ENCODE measurements at places on chromosomes 7 and 10. TPM values are rescaled to one million over a fixed set of nuclear protein-coding genes. Genes with fewer than 3 reads are reported as not detected.

The CPA2 gene
- total RNA-seq, result not detected

GRCh38 chr7:6516387-6516983 is 34.8 kb downstream of the GRID2IP start:
- DNase-seq, result peak; percentile 81

- no peak for DNase-seq
Observed at GRCh38 chr7:84921154-84921553, 265.7 kb downstream of the SEMA3D start.

GRCh38 chr10:36021096-36021495 is 379.0 kb upstream of the FZD8 start:
- DNase-seq, result no peak

- DNase-seq, result no peak
Observed at GRCh38 chr7:65983965-65984658, 2.1 kb upstream of the GUSB start.

DNA sequence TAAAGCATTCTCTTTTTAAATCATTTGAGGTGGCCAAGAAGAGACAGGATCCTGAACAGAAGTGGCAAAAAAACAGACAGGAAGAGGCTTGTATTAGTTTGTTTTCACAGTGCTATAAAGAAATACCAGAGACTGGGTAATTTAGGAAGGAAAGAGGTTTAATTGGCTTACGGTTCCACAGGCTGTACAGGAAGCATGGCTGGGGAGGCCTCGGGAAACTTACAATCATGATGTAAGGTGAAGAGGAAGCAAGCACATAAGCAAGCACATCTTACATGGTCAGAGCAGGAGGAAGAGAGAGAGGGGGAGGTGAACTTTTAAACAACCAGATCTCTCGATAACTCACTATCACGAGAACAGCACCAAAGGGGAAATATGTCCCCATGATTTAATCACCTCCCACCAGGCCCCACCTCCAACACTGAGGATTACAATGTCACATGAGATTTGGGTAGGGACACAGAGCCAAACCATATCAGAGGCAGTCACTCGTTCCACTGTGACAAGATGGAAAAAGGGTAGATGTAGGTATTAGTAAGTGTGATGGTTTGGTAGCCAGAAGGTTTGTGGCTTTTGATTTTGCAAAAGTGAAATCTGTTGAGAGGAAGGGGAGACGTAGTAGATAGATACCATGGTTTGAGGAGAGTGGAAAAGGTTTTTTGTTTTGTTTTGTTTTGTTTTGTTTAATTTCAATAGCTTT is 5.1 kb downstream of the MSRB2 start:
- DNase-seq, result no peak

The GDF2 gene
- not detected for total RNA-seq

GRCh38 chr7:104980841-104981671 is 32.9 kb upstream of the KMT2E start:
- DNase-seq, result no peak

DNA sequence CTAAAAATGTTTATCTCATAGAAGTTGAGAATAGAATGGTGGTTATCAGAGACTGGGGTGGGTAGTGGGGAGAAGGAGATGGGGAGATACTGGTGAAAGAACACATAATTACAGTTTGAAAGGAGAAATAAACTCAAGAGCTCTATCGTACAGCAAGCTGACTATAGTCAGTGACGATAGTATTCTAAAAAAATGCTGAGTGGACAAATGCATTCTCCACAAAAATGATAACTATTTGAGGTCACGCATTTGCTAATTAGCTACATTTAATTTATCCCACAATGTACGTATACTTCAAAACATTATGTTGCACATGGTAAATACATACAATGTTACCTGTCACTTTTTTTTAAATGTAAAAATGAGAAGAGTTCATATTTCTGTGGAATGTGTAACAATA is 507.7 kb downstream of the CALN1 start:
- DNase-seq, result no peak

DNA sequence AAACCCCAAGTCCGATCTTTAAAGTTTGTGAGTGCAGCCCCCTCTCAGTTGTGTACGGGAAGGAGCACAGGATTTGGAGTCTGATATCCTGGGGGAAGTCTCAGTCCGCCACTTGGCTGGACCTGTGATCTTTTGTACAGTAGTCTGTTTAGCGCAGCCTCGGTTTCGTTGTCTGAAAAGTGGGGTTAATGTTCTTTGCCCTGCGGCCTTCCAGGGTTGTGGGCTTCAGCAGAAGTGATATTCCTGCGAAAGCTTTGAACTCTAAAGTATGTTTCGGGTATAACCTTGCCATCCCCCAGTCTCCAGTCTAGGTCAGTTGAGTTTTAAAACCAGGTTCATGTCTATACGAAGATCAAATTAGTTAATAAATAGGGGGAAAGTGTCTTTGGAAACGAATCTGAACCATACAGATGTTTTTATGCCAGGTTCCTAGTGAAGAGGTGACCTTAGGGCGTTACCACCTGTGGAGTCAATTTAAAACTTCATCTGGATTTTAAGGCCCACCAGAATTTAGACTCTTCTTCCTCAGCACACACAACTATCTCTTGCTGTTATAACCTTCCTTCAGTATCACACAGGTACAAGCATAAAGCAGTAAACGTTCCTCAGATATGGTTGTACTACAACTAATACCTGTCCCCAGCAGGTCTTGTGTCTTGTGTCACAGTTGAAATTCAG is 904 bp downstream of the R3HCC1L start:
- no peak for DNase-seq

DNA sequence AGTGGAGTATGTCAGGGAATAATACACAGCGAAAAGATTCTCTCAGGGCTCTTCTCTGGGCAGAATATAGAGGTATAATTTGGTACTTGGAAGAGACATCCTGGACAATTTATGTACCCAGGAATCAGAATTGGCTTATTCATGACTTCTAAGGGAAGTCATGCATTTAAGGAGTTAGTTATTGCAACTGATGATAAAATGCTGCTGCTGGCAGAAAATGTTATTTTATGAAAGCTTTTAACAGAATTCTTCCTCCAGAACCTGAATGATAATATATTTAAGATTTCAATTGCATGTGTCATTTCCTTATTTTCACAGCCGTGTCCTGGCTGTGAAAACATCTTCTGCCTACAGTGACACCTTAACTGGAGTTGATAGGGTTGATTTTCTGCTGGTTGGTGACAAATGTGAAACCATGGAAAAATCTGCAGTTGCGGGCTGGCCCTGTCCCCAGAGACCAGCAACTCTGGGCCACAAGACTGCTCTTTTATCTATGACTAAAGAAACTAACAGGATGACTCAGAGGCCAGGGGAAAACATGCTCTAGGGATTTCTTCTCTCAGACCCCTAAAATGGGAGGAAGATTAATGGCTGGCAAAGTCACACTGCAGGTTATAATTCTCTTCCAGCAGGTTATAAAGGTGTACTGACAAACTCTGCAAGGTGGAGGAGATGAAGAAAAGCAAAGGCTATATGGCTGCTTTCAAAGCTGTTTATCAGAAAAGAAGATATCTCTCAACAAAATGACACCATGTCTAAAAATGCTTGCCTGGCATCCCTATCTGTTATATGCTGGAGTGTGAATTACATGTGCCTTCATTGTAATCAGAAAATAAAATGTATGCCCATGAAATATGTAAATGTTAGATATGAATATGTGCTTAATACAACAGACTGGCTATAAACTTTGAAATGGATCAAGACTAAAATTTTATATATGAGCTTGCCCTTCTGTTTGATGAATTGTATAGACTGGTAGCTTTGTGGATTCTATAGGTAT is 12.1 kb upstream of the TRUB1 start:
- DNase-seq, result no peak

The ARHGAP21 gene
- 34.7 TPM for total RNA-seq

The NUTM2B gene
- 0.78 TPM for total RNA-seq

The CUZD1 gene
- total RNA-seq, result 3.9 TPM

The CELF2 gene
- 208 TPM for total RNA-seq

The SEPHS1 gene
- 62.4 TPM for total RNA-seq

DNA sequence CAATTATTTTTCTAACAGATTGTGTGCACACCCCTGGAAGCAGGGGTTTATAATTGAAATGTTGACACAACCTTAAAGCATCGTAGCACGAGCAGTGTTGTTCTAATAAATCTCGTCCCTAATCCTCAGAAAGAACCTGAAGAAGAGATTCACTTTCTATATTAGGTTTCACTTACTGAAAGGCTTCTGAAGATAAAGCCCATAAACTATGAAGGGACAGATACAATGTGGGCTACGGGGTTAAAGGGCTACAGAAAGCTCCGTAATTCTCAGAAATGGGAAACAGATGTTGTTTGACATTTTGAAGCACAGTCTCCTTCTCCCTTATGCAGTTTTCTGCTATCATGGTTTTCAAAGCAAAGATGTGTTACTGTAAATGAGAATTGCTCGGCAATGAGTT is 479.6 kb downstream of the GATA3 start:
- no peak for DNase-seq

The ABCC2 gene
- 1.5 TPM for total RNA-seq

GRCh38 chr7:98629001-98629431 is 11.9 kb downstream of the NPTX2 start:
- no peak for DNase-seq

GRCh38 chr7:93559639-93560491 is 14.7 kb downstream of the CALCR start:
- no peak for DNase-seq

DNA sequence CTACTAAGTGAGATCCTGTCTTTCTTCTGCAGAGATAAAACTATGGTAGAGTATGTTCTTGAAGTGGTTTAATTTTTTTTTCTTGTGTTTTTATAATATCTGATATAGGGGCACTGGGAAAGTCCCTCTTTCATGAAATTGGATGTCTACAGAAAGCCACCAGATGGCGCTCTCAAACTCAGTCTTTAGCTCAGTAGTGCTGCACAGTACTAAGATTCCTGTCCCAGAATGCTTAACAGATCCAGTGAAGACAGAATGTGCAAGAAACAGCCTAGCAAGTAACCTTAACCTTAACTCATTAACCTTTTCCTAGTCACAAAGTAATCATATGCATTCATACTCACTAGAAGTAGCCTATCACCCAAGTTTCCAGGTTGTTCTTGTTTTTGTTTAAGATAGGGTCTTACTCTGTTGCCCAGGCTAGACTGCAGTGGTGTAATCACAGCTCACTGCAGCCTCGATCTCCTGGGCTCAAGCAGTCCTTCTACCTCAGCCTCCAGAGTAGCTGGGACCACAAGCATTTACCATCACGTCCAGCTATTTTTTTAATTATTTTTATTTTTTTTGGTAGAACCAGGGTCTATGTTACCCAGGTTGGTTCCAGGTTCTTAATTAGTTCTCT is 56.7 kb downstream of the IDE start:
- peak; percentile 85 for DNase-seq

The OR13A1 gene
- not detected for total RNA-seq

The OR2A12 gene
- not detected for total RNA-seq

DNA sequence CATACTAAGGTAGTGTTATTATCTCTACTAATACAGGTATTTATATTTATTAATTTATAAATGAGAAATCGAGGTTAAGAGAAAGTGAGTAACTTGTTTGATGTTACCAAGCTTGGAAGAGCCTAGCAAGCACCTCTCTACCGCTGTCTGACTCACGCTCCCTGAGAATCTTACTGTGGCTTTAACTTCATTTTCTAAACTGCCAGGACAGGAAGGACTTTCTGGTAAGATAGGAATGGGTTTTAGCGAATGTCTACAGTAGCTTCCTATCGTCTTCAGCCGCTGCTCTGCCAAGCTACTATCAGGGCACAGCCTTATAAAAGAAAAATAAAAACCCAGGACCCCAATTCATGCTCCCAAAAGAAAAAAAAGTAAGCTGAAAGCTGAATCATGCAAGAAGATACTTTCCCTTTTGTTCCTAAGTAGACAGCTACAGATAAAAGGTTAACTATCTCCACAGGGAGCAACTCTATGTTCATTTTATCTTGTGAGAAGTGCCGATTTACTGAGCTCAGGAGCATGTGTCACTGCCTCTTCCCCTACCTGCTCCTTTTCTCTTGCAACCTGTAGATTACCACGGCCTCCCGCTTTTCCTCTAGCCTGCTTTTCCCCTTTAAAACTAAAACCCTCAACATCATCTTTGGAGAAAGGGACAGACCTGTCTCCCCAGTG is 60.2 kb downstream of the THNSL1 start:
- no peak for DNase-seq

The SLC29A3 gene
- 3.6 TPM for total RNA-seq

DNA sequence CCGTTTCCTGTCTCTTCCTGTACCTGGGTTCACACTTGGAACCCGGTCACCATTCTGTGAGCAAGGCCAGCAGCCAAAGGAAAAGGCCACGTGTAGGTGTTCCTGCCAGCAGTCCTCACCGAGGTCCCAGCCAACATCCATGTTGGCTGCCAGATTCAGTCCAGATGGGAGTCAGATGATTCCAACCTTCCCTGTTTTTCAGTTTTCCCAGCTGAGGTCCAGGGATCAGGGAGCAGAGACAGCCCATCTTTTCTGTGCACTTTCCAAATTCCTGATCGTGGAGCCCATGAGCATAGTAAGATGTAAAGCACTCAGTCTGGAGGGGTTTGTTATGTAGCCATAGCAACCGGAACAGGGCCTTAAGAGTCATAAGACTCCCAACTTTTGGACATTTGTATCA is 3.9 kb upstream of the PVRIG start:
- no peak for DNase-seq

DNA sequence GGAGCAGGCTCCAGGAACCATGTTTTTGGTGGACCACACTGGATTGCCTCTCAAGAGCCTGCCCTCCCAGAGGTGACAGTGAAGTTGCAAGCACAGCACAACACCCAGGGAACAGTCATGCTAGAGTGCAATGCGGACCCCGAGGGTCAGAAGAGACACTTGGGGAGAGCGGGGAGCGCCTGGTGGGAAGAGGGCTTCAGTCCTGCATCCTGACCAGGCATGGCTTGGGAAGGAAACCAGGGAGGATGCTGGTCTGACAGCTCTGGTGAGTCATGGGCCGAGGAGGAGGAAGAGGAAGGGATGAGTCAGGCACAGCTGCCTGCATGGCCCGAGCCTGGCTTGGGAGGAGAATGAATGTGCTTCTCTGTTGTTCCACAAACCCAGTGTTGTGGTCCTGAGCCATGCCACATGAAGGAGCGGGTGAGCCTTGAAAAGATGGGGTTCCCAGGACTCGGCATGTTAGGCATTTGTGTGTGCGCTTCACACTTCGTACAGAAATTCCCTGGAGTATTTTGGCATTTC is 29.5 kb upstream of the ANKRD2 start:
- no peak for DNase-seq

The SSC4D gene
- total RNA-seq, result 0.47 TPM

The SRRM3 gene
- total RNA-seq, result not detected

DNA sequence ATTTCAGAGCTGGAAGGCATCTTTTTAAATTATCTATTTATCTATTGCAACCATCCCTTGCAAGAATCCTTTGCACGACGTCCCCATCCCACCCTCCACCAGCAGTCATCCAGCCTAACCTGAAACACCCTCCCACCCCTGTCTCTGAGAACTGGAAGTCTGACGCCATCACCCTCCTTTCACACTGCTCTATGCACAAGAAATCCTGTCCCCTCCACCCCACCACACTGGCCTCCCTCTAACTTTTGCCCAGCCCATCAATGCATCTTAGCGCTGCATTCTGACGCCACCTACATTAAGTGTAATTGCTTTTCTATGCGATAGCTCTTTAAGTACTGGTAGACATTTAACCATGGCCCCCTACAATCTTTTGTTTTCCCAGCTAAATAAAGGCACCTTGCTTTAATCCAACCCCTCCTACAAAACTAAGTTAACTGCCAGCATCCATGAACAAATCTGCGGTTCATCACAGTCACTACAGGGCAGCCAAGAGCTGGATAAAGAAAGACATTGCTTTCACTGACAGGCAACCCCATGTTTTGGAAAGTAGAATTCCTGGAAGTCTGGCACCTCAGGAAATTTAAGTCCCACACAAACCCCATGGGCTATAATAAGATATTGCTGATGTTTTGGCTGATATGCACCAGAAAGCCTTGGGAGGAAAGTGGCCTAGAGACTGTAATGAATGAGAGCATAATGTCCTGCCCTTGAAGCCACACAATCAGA is 128.0 kb downstream of the GLI3 start:
- no peak for DNase-seq

The TWIST1 gene
- not detected for total RNA-seq

All from natural killer cell treated with Interleukin-12 subunit alpha and Interleukin-12 subunit beta and Interleukin-15 and Interleukin-18, amount 100 ng/mL, for 72 hours (primary cell).